Psoas muscle (tissue), 8 donors: ENCODE measurements at places on chromosomes 1 and 21. TPM values are rescaled to one million over a fixed set of nuclear protein-coding genes. Genes with fewer than 3 reads are reported as not detected.

The ZNF678 gene
- total RNA-seq: 4.3 TPM

The MYBPHL gene
- 0.57 TPM for total RNA-seq

- DNase-seq: no peak
Observed at GRCh38 chr1:10709165-10709564, 87.3 kb downstream of the CASZ1 start.

DNA sequence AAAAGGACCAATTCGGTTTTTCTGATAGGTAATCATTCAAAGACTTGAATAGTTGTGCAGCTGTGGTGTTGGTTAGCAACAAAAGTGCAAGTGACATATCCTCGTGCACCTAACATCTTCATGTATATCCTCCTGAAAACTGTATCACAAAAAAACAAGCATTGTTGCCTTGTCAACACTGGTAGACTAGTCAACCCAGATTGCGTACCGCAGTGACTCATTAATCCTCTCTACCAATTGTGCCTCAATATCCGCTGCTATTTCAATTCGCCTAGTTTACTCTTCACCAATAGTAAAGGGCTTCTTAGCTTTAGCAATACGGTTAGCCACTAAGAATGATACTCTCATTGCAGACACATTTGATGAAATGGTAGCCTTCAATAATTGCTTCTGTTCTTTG lies 3.5 kb downstream of the HHAT start:
- DNase-seq: no peak

The ATAD3B gene
- 9.8 TPM for total RNA-seq

The ACTN2 gene
- 3,119 TPM for total RNA-seq

The CD2 gene
- 0.57 TPM for total RNA-seq
